Left ventricle myocardium superior (tissue), 1 donor: ENCODE measurements at places on chromosomes 16 and 17.

DNA sequence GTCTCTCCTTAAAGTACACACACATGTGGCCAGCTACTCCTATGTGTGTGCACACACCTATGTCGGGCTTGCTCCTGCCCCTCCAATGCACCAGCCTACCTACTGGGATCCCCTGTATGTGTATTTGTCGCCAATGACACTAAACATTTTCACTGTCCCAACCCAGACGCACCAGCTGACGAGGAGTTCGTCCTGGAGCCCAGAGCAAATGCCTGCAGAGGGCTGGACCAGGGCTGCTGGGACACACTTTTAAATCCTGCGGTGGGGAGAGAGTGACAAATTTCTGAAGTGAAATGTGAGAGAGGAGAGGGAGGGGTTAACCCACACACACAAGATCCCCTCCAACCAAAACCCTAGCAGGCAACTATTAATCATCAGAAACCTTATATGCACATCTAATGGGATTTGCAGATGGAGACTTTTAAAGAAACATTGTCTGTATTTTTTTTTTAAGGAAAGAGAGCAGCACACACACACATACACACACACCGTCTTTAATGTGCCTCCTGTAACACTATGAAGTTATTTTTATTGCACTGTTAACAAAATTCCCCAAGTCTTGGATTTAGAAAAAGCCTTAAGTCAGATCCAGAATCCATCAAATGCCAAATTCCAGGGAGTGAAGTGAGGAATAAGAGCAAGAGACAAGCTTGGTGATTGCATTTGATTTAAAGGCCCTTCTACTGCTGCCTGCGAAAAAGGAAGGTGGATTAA, at the start of gene MEOX1:
MEOX1 (minus strand) TSS at position 224 of the 714 bp plus-strand sequence. CDS start 388 bp downstream, outside the sequence.
- no peak for DNase-seq

GRCh38 chr17:16934133-16934795, 37.7 kb downstream of the TNFRSF13B start:
- peak; percentile 3 for DNase-seq

DNA sequence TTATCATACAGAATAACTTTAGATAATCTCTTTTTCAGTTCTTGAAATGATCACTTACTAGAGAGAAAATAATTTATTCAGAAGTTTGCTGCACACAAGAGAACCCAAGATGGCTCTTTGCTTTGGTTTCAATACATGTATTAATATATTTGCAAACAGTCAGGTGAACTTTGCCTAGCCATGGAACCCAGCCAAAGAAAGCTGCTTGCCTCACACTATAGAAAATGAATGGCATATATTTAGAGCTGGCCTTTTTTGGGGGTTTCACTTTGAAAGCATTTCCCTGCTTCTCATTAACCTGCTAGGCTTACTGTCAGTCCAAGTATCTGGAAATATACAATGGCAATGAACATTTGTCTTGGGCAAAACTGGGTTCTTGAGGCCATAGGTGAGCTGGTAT, 75.3 kb downstream of the MRTFB start:
- no peak for DNase-seq

DNA sequence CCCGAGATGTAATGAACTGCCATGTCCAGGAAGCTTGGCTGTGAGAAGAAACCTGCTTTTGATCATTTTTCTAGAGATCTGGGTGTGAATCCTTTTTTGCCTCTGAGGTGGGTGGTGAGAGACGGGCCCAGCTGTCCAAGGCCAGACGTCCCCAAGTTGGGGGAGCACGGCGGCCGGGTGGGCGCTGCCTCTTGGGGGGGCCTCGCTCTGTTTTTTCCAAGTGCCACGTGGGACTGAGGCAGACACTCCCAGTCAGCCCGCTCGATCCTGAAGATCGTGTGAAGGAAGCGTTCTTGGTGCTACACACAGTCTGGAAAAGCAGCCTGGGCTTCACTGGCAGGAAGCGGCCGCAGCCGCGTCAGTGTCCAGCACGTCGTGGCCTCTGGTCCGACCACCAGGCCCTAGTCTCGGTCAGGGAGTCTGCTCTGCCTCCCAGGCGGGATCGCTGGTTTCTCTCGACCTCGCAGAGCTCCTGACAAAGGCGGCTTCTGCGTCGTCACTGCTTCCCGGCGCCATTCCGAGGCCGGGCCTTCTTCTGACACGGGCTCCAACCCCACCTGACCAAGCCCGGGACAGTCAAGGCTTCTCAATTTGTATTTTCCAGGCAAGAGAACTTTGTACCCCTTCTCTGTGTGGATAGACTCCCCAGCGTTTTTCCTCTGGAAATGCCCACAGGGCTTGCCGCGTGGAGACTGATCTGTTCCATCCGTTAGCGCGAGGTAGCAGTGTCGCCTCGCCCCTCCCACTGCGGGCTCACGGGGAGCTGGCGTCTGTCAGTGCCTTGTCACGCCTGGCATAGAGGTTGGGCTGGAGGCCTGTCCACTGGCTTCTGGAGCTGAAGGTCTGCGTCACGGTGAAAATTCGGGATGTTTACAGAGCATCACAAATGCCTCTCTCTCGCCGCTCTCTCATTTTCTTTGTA, 12.4 kb downstream of the PRSS27 start:
- no peak for DNase-seq

DNA sequence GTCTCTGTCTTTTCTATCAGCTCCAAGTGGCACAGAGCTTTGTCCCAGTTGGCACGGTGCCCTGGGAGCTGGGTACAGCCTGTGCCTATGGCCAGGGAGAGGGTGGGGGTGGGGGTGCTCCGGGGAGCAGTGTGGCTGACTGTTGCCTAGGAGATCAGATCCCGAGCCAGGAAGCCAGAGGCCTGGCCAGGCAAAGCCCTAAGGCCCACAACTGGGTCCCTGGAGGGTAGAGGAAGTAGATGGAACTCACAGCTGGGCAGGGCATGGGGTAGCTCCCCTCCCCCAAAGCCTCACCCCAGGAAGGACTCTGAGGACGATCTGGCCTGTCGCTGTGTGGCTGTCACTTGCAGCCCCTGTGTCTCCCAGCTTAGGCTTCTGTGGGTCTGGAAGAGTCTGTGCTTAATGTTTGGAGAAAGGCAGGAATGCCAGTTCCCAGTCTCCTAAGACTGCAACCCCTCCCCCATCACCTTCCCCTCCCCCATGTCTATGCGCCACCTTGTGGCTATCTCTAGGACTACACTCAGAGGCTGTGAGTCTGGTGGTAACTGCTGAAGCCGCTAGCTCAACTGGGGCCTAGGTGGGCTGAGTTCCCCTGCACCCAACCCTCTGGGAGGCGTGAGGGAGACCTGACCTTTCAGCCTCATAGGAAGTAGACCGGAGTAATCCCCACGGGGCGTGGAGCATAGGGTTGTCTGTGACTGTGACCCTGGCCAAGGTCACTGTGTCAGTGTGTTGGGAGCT, 12.6 kb downstream of the THRA start:
- peak; percentile 90 for DNase-seq

GRCh38 chr16:6835516-6835915, 497.1 kb upstream of the RBFOX1 start:
- DNase-seq, result no peak
